ENCODE measurements at places on chromosomes 11 and 22. TPM values are rescaled to one million over a fixed set of nuclear protein-coding genes. Genes with fewer than 3 reads are reported as not detected.

The PKP3 gene
- total RNA-seq: 157 TPM

The SAA2 gene
- 5.2 TPM for total RNA-seq

The OR2AT4 gene
- total RNA-seq: not detected

- H3K4me1 ChIP-seq: peaks cover 71% of the 10 kb centered on the region
- no peaks in the 10 kb centered on the region for H3K36me3 ChIP-seq
- no peaks in the 10 kb centered on the region for H3K27me3 ChIP-seq
- no peak for DNase-seq
- no peak overlapping the region for H3K4me3 ChIP-seq
Measured at GRCh38 chr11:35011944-35012343, 95.5 kb downstream of the PDHX start.

GRCh38 chr11:65362320-65362931, 7.9 kb downstream of the TIGD3 start:
- no peaks in the 10 kb centered on the region for H3K36me3 ChIP-seq
- no peak overlapping the region for H3K4me3 ChIP-seq
- H3K4me1 ChIP-seq: peaks cover 6% of the 10 kb centered on the region
- no peak overlapping the region for H3K27ac ChIP-seq

GRCh38 chr11:28820296-28820989, 712.3 kb downstream of the METTL15 start:
- no peaks in the 10 kb centered on the region for H3K4me1 ChIP-seq
- H3K36me3 ChIP-seq: no peaks in the 10 kb centered on the region
- H3K4me3 ChIP-seq: no peak overlapping the region
- no peaks in the 10 kb centered on the region for H3K27me3 ChIP-seq
- DNase-seq: no peak

- peak overlapping the region; percentile 75 for H3K27ac ChIP-seq
- DNase-seq: no peak
- H3K4me3 ChIP-seq: no peak overlapping the region
- H3K36me3 ChIP-seq: no peaks in the 10 kb centered on the region
- no peaks in the 10 kb centered on the region for H3K27me3 ChIP-seq
- H3K4me1 ChIP-seq: peaks cover 30% of the 10 kb centered on the region
Measured at GRCh38 chr11:108871152-108871551, 206.3 kb downstream of the DDX10 start.

- no peaks in the 10 kb centered on the region for H3K27me3 ChIP-seq
- H3K27ac ChIP-seq: peak overlapping the region; percentile 100
- no peak for DNase-seq
- peak overlapping the region; percentile 86 for H3K4me3 ChIP-seq
Measured at GRCh38 chr22:39318507-39319283, 728 bp downstream of the RPL3 start.

GRCh38 chr22:46031066-46031465, 54.1 kb upstream of the WNT7B start:
- H3K27me3 ChIP-seq: no peaks in the 10 kb centered on the region
- no peak for DNase-seq
- H3K36me3 ChIP-seq: no peaks in the 10 kb centered on the region
- peaks cover 8% of the 10 kb centered on the region for H3K4me1 ChIP-seq

- H3K27ac ChIP-seq: no peak overlapping the region
- no peaks in the 10 kb centered on the region for H3K36me3 ChIP-seq
- H3K4me3 ChIP-seq: no peak overlapping the region
Measured at GRCh38 chr11:107573438-107573837, 7.9 kb upstream of the ALKBH8 start.

- no peak overlapping the region for H3K27ac ChIP-seq
- H3K27me3 ChIP-seq: peaks cover 19% of the 10 kb centered on the region
- H3K4me3 ChIP-seq: no peak overlapping the region
- H3K36me3 ChIP-seq: no peaks in the 10 kb centered on the region
Measured at GRCh38 chr11:113628912-113629311, 77.2 kb downstream of the TMPRSS5 start.

DNA sequence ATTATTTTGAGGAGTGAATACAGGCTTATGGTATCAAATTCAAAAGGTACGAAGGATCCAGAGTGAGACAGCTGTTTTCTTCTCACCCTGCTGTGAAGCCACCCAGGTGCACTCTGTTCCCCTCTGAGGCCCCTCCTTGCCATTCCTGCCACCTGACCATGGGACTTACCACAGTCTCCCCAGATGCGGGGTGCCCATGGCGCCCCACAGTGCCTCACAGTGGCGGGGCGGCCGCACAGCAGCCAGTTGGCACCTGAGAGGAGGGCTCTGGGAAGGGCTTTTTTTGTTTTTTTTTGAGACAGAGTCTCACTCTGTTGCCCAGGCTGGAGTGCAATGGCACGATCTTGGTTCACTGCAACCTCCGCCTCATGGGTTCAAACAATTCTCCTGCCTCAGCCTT, 151.7 kb downstream of the CEP164 start:
- no peak overlapping the region for H3K4me3 ChIP-seq
- H3K27me3 ChIP-seq: peaks cover 8% of the 10 kb centered on the region
- no peaks in the 10 kb centered on the region for H3K36me3 ChIP-seq
